NCI-H1048 (cell line): ENCODE measurements at places on chromosomes 4 and X.

GRCh38 chr4:182627996-182628395 is 289.2 kb downstream of the DCTD start:
- DNase-seq: no peak

DNA sequence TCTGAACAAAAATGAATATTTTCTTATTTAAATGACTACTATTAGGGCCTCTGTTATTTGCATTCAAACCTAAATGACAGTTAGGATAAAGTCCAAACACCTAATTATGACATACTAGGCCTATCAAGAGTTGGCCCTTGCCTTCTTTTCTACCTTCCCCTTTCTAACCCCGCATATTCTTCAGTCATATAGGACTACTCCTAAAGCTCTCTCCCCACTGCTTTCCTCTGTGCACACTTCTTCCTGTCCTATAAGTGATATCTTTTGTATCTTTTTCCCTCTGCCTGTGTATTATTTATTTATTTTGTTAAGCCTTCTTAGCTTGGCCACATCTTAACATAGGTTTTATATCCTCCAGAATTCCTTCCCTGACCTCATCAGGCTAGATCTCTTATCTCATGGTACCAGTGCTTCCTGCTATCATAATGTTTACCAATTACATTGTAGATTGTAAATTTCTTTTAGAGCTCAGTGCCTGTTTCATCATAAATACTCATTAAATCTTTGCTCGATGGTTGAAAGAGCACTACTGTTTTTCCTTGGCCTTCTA is 22.5 kb downstream of the ERVMER34-1 start:
- no peak for DNase-seq

DNA sequence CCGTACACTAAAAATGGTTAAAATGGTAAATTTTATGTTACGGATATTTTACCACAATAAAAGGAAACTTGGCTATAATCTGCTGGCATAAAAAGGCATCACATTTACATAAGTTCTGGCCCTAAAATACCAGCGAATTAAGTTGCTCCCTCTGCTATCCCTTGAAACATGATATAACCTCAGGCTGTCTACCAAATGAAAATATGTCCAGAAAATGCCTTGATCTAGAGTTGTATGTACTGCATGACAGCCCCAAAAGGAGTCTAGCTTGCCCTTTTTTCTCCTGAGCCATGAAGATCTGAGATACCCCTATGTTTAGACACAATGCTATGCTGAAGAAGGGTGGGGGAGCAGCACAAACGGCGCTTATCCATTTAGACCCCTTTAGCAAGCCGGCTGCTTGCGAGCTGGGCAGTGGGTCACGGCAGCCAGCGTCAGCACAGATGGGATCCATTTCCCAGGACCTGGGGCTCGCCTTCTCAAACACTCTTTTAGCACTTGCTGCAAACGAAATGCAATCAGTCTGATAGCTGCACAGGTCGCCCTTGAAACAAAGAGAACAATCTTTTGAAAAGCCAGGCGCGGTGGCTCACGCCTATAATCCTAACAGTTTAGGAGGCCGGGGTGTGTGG is 77.0 kb downstream of the AFAP1 start:
- no peak for DNase-seq

DNA sequence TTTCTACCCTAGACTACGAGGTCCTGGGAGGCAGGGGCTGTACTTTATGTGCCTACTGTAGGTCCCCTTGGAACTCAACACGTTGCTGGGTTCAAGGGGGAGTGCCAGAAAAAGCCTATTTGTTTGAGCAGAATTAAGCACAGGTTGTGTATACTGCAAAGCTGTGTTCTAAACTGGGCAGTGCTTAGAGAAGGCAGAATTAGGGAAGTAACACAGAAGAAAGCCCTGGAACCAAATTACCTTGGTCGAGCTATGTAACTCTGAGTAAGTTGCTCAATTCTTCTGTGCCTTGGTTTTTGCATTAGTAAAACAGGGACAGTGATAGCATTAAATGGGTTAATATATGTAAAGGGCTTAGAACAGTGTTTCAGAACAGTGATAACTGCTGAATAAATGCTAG is 245.0 kb upstream of the SFRP2 start:
- no peak for DNase-seq
